Progenitor cell of endocrine pancreas (in vitro differentiated cells): ENCODE measurements at places on chromosomes 16 and 17. TPM values are rescaled to one million over a fixed set of nuclear protein-coding genes. Genes with fewer than 3 reads are reported as not detected.

ELMO3 gene
- 5.4 and 5.5 TPM in 2 replicates for total RNA-seq

KRTAP4-9 gene
- total RNA-seq, result not detected in 2 replicates

TBC1D3D gene
- 0.60 and 1.2 TPM in 2 replicates for total RNA-seq

ICAM2 gene
- 0.72 and 0.91 TPM in 2 replicates for total RNA-seq
